A549 treated with Mapracorat at 1 μM for 4 hours (cell line): ENCODE measurements at places on chromosomes 2 and 18. TPM values are rescaled to one million over a fixed set of nuclear protein-coding genes. Genes with fewer than 3 reads are reported as not detected.

ANO7 gene
- 1.5 to 2.1 TPM (median 1.8 TPM) in 5 replicates for total RNA-seq

ABCG5 gene
- total RNA-seq = not detected in 5 replicates

NAB1 gene
- total RNA-seq = 27.8 to 39.3 TPM (median 36.6 TPM) in 5 replicates

MEX3C gene
- total RNA-seq = 17.6 to 20.6 TPM (median 19.0 TPM) in 5 replicates

CD28 gene
- total RNA-seq = not detected in 5 replicates

SKOR2 gene
- not detected in 5 replicates for total RNA-seq

CDK15 gene
- total RNA-seq = not detected in 5 replicates

CGREF1 gene
- 7.3 to 9.0 TPM (median 8.4 TPM) in 5 replicates for total RNA-seq

WNT6 gene
- total RNA-seq = 0.12 to 0.29 TPM (median 0.19 TPM) in 5 replicates

MRPL33 gene
- 311 to 551 TPM (median 325 TPM) in 5 replicates for total RNA-seq

SIGLEC15 gene
- total RNA-seq = not detected in 5 replicates

DYNAP gene
- not detected in 5 replicates for total RNA-seq

OR6B2 gene
- total RNA-seq = not detected in 5 replicates

OXER1 gene
- not detected in 5 replicates for total RNA-seq

CCDC121 gene
- 3.4 to 4.3 TPM (median 3.8 TPM) in 5 replicates for total RNA-seq

TRAK2 gene
- total RNA-seq = 11.5 to 15.3 TPM (median 14.1 TPM) in 5 replicates

MYCN gene
- not detected in 5 replicates for total RNA-seq

NGEF gene
- total RNA-seq = 14.7 to 20.3 TPM (median 16.9 TPM) in 5 replicates

INHBB gene
- total RNA-seq = 16.3 to 29.2 TPM (median 20.2 TPM) in 5 replicates

ERMN gene
- total RNA-seq = not detected in 5 replicates

RAB17 gene
- total RNA-seq = 0.14 to 0.85 TPM (median 0.23 TPM) in 5 replicates

SLC30A3 gene
- total RNA-seq = 2.1 to 4.0 TPM (median 3.3 TPM) in 5 replicates

TCF23 gene
- not detected in 5 replicates for total RNA-seq

DSG2 gene
- total RNA-seq = 44.3 to 68.1 TPM (median 62.4 TPM) in 5 replicates

MYO7B gene
- total RNA-seq = 0.09 to 0.24 TPM (median 0.14 TPM) in 5 replicates

FBLN7 gene
- 0.13 to 0.73 TPM (median 0.58 TPM) in 5 replicates for total RNA-seq

MALL gene
- total RNA-seq = 139 to 166 TPM (median 147 TPM) in 5 replicates
